ENCODE measurements at places on chromosomes 13 and 19.

- no peak for DNase-seq
Measured at GRCh38 chr19:2989236-2989946, 12.0 kb downstream of the TLE6 start.

DNA sequence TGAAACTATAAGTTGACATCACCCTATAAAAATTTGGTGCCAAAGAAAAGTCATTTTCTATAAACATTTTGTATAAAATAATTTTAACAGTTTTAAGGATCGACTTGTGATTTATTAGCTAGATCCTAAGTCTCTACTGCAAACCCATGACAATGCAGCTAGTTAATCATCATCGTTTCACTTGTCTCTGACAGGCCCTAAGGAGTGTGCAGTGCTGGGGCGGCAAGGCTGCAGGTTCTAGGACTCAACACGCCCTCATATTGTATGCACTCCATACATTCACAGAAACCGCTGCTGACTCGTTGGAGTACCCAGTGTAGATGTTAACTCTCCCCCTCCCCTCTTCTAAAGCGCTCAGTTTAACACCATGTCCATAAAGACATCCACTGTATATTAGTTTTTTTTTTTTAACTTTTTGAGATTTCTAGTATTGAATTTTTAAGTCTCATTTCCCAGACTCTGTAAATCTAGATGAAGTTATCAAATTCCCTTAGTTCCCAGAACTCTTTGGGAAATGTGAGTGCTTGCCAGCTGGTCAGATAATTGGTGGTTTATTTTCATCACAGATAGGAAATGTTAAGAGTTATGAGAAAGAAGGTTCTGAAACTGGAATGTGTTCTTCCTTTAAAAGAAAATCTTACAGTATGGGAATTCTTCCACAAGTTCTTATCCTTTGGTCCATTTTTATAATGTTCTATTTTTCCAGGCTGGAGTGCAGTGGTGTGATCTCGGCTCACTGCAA, 162.8 kb upstream of the RNF113B start:
- no peak for DNase-seq

DNA sequence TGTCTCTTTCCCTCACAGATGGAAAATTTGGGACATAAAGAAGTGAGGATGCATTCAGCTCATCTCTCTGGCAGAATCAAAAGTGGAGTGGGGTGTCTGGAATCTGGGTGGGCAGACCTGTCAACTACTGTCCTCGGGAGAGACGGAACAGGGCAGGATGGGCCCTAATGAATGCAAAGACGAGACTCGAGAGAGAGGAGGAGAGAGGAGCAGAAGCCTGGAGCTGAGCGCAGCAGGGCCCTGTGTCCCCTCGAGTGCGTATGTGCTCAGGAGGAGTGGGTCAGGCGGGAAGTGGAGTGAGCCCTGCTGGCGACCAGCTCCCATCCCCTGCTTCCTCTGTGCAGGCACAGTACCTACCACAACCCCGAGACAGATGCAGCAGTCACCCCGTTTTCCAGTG, 78.9 kb downstream of the TEX29 start:
- no peak for DNase-seq

DNA sequence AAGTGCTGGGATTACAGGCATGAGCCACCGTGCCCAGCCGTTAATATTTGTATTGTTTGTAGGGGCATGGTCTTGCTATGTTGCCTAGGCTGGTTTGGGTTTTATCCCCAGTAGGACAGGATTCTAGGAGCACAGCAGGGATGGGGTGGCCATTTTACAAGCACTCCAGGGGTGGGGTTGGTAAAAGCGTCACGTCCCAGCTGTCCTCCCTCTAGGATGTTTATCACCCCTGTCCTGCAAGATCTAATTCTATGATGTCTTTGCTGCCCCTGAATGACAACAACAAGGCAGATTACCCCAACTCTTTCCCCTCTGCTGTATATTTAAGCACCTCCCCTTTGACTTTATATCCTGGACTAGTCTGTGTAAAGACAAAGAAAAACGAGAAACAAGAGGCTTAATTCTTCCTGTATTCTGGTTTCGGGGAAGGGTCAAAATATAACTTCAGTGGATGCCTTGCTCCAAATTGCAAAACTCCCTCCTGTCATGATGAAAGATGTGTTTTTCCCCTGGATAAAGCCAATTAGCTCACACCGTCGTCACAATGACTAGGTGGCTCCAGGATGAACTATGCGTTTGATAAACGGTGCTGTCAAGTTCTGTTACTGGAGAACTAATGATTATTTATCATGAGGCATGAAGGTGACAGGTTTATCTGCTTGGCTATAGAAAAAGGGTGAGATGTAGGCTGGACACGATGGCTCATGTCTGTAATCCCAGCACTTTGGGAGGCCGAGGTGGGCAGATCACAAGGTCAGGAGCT, 27.8 kb upstream of the OR1M1 start:
- DNase-seq: no peak

- DNase-seq: no peak
Measured at GRCh38 chr13:47588676-47589075, 412.4 kb downstream of the SUCLA2 start.

GRCh38 chr13:84760956-84761355, 878.7 kb upstream of the SLITRK1 start:
- no peak for DNase-seq

- no peak for DNase-seq
Measured at GRCh38 chr13:77448689-77449088, 86.8 kb upstream of the SCEL start.

DNA sequence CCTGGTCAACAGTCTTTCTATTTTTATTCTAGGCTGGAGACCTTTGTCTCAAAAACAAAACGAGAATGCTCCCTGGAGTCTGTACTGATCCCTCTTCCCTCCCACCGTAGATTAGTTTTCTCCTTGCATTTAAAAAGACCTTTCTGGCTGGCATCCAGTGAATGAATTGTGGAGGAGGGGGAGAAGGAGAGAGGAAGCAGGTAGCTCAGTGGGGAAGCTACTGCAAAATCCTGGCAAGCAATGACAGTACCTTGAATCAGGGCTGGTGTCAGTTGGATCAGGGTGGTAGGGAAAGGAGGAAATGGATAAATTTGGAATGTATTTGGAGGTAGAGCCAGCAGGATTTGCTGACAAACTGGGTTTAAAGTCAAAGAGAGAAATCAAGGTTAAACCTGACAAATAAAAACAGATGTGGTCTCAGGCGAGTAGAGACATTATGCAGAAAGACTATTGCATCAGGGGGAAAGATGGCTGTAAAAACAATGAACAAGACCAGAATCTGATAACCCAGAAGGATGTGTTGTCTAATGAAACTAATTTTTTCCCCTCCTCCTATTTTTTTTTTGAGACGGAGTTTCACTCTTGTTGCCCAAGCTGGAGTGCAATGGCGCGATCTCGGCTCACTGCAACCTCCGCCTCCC, 3.5 kb upstream of the CYP2S1 start:
- no peak for DNase-seq

DNA sequence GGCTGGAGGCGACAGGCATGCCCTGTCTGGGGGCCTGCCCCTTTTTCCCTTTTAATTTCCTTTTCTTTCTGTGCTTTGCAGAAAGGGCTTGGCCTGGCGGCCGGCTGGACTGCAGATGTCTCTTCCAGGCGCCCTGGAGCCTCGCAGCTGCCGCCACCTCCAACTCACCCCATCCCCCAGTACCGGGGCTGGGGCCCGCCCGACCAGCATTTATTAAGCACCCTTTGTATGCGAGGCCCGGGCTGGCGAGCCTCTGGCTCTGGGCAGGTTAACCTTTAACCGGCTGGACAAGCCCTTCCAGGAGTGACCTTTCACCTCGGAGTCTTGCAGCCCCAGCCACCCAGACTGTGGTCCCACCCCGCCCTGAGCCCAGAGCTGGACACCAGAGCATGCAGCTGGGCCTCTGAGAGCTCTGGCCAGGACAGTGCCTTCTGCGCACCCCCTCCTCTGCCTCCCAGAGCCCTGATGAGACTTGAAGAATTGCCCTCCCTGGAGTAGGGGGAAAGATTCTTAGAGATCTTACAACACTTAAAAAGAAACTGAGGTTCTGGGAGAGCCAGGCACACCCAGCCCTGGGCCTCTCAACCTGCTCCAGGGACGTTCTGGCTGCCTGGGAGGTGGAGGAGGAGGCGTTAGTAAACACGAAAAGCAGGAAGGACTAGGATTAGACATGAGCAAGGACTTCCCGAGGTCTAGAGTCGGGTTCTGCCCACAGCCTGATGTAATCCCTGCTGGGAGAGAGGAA, 1.1 kb upstream of the NR2F6 start:
- no peak for DNase-seq

- no peak for DNase-seq
Measured at GRCh38 chr13:40178130-40178529, 488.3 kb downstream of the FOXO1 start.

- DNase-seq: no peak
Measured at GRCh38 chr19:5829567-5830310, 9.8 kb downstream of the FUT6 start.

DNA sequence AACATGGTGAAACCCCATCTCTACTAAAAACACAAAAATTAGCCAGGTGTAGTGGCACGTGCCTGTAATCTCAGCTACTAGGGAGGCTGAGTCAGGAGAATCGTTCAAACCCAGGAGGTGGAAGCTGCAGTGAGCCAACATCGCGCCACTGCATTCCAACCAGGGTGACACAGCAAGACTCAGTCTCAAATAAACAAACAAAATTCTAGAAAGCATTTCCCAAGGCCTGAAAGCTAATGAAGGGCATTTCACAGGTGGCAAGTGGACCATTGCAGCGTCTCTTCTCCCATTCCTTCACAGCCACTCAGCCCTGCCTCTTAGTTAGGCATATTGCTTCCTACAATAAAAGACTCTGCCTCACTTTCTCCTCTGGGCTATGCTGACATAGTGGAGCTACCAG, 13.5 kb upstream of the RXFP2 start:
- DNase-seq: no peak
